ENCODE measurements at places on chromosomes 1 and 21. TPM values are rescaled to one million over a fixed set of nuclear protein-coding genes. Genes with fewer than 3 reads are reported as not detected.

- no peak for DNase-seq
Measured at GRCh38 chr1:20682571-20683236, 21.5 kb upstream of the DDOST start.

DNA sequence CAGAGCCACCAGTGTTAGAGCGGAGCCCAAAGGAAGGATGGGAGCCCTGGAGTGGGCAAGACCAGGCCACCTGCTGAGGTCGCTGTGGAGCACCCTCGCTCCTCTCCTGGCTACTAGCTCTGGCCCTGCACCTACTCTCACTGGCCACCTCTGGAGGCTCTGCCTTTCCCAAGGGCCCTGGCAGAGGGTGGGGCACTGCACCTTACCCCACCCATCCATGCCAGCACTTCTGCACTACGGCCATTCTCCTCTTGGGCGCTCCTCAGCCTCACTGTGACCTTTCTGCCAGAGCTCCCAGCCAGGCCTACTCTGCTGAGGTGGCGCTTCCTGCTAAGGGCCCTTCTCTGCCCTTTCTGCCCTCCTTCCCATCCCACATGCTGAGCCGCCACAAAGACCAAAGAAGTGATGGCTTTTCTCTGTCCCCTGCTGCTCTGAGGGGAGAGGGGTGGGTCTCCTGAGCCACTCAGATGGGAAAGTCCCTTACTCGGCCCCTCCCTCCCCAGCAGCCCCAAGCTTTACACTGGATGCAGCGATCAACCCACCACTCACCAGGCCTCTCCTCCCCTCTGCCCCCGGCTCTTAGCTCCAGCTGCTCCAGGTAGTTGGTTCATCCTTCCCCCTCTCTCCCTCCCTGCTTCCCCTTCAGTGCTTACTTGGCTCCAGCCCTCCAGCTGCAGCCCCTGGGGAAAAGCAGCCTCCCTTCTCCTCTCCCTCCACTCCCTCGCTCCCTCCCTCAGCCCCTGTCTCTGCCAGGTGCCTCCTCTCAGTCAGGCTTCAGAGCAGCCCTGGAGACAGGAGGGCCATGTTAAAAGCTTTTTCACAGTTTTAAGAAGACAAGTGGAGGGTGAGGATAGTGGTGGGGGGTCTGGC, 14.8 kb upstream of the TMEM222 start:
- DNase-seq = peak; percentile 9

GRCh38 chr1:72007312-72007711, 275.0 kb downstream of the NEGR1 start:
- no peak for DNase-seq

- DNase-seq = no peak
Measured at GRCh38 chr21:42291003-42291750, 24.0 kb downstream of the TFF3 start.

DNA sequence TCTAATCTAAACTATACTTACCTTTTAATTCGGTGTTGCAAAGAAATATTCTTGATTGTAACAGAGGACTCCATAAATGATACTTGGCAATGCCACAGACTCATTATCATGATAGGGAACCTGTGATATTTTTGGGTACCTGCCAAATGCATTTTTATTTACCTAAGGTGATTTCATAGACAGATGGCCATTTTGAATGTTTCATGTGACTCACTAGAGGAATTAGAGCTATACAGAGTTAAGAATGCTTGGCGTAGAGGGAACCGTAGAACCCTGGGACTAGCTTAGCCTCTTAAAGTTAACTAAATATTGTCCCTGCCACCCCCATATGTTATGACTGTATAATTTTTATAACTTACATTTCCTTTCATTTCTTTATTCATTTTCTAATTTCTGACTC, 136.1 kb downstream of the DISP1 start:
- peak; percentile 87 for DNase-seq

The IL6R gene
- total RNA-seq = 16.1 TPM

The TMEM269 gene
- total RNA-seq = not detected

GRCh38 chr1:16091296-16091695, 17.8 kb upstream of the FAM131C start:
- DNase-seq = peak; percentile 64

- DNase-seq = no peak
Measured at GRCh38 chr1:51559064-51559500, 40.0 kb upstream of the EPS15 start.

DNA sequence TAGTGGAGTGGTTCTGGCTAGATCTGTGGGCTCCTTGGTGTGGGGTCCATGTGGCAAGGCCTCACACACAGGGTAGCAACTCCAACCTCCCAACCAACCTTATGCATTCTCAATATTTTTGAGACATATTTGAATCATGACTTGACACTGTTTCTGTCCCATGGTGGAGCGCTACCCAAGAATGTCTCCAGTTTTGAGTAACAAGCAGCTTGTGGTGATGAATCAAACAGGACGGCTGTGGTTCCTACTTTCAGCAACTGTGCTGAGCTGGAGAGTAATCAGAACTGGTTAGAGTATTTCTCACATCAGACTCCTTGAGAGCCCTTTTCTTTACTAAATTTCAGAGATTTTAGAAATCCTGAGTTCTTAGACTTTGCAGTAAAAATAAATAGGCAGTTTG, 3.1 kb downstream of the LCE3D start:
- no peak for DNase-seq

- DNase-seq = no peak
Measured at GRCh38 chr1:27394282-27394658, 1.8 kb downstream of the GPR3 start.

DNA sequence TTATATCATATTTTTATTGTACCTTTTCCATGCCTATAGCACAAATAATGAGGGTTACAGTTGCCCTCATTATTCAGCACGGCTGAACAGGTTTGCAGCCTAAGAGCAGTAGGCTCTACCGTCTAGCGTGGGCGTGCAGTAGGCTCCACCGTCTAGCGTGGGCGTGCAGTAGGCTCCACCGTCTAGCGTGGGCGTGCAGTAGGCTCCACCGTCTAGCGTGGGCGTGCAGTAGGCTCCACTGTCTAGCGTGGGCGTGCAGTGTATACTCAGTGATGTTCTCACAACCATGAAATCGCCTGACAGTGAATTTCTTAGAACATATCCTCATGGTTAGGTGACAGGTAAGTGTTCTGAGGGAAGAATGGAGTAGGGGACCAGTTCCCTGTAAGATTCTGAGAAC, 84.9 kb downstream of the DYRK1A start:
- DNase-seq = no peak

GRCh38 chr1:181726320-181727012, 243.1 kb downstream of the CACNA1E start:
- no peak for DNase-seq

- peak; percentile 38 for DNase-seq
Measured at GRCh38 chr1:58870298-58870676, 86.4 kb upstream of the JUN start.

- DNase-seq = no peak
Measured at GRCh38 chr1:113981962-113982931, 3.0 kb downstream of the OLFML3 start.

DNA sequence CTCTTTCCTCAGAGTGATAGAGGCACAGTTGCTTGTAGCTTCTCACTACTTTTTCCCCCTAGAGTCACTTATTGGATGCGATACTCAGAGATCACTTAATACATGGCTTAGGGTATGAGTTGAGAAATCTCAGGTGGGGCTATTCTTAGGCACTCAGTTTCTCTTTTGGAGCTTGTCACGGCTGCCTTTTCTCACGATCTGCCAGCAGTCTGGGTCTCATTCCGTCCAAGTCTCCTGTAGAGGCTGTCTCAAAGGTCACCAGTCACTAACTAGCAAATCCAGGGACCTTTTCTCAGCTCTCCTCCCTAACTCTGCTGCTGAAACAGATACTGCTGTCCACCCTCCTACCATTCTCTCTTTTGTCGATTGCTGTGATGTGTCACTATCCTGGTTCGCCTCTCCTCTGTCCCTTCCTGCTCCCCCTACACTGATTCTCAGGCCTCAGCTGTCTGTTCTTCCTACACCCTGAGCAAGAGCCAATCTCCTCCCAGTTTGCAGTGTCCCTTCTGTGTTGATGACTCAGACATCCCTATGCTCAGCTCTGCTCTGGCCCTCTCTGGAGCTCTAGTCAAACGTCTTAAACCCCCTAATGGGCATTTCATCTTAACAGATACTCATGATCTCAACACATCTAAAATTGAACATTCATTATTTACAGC, 12.4 kb downstream of the ATP1A2 start:
- DNase-seq = peak; percentile 54

GRCh38 chr1:238658763-238659162, 727.6 kb upstream of the CHRM3 start:
- DNase-seq = peak; percentile 57

The TDRD10 gene
- total RNA-seq = not detected

The CDCP2 gene
- total RNA-seq = 0.35 TPM

DNA sequence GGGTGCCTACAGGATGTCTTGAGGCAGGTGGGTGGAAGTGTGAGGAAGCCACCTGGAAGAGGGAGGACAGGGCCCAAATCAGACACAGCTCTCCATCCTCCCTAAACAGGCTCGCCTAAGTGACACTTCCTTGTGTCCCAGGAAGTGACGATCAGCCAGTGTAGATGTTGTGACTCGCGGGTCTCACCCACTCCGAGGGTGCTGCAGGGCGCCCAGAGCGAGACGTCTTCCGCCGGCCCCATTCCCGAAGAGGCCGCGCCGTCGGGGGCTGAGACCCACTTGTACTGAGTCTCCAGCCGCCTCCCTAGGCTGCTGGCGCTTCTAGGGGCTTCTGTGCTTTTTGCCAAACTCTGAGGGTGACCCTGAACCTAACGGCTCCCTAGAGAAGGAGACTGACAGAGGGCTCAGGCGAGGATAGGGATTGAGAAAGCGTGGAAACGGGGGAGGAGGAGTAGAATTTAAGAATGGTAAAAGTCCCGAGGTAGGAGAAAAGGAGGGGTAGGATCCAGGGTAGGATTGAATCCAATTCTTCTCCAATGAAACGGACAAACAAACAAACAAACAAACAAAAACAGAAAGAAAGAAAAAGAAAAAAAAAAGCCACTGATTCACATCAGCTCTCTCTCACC, 543 bp upstream of the MARK1 start:
- peak; percentile 20 for DNase-seq

- DNase-seq = peak; percentile 19
Measured at GRCh38 chr1:30977105-30977504, 68.5 kb upstream of the SDC3 start.

The S100A12 gene
- not detected for total RNA-seq

- no peak for DNase-seq
Measured at GRCh38 chr1:53535846-53536245, 76.6 kb downstream of the DMRTB1 start.

The SERPINC1 gene
- not detected for total RNA-seq

- peak; percentile 44 for DNase-seq
Measured at GRCh38 chr21:41877901-41878830, 978 bp downstream of the PRDM15 start.

The CCDC30 gene
- total RNA-seq = 0.46 TPM

The EDN2 gene
- not detected for total RNA-seq

The TSPEAR gene
- 3.2 TPM for total RNA-seq

GRCh38 chr1:208161005-208161404, 83.2 kb downstream of the PLXNA2 start:
- no peak for DNase-seq

GRCh38 chr1:64499966-64500365, 30.0 kb downstream of the CACHD1 start:
- DNase-seq = peak; percentile 10

- no peak for DNase-seq
Measured at GRCh38 chr1:26978901-26979300, 14.6 kb upstream of the TRNP1 start.

DNA sequence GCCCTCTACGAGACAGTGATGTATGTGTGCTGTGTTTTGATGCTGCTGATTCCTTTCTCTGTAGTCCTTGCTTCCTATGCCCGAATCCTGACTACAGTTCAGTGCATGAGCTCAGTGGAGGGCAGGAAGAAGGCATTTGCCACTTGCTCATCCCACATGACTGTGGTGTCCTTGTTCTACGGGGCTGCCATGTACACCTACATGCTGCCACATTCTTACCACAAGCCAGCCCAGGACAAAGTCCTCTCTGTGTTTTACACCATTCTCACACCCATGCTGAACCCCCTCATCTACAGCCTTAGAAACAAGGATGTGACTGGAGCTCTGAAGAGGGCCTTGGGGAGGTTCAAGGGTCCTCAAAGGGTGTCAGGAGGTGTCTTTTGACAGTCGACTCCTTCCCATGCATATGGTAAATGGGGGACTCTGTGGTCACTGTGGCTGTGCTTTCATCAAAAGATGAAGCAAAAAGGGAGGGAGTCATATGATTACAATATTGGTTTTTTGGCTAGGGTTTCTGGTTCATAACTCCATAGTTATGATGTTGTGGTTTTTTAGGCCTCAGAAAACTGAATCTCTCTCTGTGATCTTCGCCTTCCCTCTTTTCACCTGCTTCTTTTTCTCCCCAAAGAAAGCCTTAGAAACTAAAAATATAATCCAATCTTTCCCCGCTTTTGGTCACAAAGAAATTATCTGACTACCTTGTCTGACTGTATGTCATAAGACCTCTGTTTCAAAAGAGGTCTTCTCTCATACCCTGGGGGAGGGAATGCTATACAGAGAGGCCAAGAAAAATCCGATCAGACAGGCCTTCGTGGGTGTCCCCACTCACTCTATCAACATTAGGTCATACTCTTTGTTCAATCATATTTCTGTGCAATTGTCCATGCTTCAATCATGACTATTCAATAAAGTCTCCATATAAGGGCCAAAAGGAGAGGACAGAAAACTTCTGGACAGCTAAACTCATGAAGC, 4.2 kb downstream of the OR2T1 start:
- DNase-seq = no peak

- DNase-seq = no peak
Measured at GRCh38 chr1:162631546-162632191, 595 bp upstream of the DDR2 start.

The SPOCD1 gene
- total RNA-seq = 5.4 TPM

- peak; percentile 71 for DNase-seq
Measured at GRCh38 chr1:226424221-226425003, 16.5 kb upstream of the PARP1 start.

DNA sequence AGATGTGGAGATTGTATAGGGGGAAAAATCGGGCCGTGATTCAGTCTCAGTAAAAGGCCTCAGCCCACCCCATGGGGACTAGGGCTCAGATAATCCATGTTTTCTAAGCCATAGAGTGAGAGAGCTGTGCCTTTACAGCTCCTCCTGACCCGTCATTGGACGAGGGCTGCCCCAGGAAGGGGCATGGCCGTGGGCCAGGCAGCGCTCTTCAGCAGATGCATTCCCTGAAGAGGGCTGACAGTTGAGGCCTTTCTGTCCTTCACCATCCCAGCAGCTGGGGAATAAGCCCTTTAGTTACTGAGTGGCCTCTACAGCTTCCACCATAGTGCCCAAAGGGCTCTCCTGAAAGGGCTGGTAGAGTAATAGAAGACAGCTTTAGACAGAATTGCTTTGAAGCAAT, 57.2 kb downstream of the ST3GAL3 start:
- DNase-seq = no peak
